ENCODE measurements at places on chromosomes 1 and 21.

DNA sequence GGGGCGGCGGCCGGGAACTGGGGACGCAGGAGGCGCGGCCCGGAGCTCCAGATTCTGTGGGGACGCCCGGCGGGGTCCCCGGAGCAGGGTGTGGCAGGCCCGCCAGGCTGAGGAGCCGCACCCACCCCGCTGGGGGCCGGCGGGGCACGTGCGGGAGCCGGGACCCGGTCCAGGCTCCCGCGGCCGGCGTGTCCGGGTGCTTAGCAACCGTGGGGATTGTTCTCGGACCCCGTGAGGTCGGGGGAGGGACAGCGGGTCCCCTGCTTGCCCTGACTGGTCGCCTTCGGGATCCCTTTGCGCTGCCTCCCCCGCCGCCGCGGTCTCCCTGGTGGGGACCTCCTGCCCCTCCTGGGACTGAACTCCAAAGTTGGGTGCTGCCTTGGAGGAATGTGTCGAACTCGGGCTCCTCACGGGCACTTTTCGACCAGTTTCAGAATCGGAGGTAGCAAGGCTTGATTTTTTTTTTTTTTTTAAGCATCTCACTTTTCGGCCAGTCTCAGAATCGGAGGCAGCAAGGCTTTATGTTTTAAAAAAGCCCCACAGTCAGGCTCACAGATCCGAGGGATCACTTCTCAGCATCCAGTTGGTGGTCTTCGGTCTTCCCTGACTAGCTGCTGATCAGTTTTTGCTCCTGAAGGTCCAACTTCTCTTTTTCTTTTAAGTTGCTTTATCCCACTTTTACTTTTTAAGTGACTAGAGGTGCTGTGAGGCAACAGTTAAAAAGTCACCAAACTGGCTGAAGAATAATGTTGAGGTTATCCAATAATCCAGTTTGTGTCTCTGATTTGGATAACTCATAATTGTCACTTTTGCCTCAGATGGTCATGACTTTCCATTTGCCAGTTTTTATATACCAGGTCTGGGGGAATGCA lies 648 bp downstream of the FAM76A start:
- DNase-seq: no peak

- no peak for DNase-seq
Measured at GRCh38 chr1:163914785-163915413, 593.1 kb downstream of the NUF2 start.

- no peak for DNase-seq
Measured at GRCh38 chr21:35077975-35078374, 28.9 kb upstream of the RUNX1 start.

DNA sequence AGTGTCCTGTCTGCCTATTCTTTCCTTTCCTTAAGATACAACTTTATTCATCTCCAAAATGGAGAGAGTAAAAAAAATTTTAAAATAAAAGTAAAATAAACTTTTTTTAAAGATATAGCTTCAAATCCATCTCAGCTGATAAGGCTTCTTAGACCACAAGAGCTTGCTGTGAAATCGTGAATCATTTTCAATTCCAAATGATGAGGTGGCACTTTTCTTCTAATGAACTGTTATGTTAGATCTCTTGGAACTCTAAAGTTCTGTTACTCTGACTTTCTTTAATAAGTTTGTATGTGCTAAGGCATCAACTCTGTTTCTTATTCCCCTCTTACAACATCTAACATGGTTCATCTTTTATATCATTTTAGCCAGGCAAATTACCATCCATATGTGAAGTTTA lies 4.5 kb downstream of the SH3GLB1 start:
- no peak for DNase-seq

- no peak for DNase-seq
Measured at GRCh38 chr1:159829273-159829634, 2.6 kb downstream of the SLAMF8 start.

DNA sequence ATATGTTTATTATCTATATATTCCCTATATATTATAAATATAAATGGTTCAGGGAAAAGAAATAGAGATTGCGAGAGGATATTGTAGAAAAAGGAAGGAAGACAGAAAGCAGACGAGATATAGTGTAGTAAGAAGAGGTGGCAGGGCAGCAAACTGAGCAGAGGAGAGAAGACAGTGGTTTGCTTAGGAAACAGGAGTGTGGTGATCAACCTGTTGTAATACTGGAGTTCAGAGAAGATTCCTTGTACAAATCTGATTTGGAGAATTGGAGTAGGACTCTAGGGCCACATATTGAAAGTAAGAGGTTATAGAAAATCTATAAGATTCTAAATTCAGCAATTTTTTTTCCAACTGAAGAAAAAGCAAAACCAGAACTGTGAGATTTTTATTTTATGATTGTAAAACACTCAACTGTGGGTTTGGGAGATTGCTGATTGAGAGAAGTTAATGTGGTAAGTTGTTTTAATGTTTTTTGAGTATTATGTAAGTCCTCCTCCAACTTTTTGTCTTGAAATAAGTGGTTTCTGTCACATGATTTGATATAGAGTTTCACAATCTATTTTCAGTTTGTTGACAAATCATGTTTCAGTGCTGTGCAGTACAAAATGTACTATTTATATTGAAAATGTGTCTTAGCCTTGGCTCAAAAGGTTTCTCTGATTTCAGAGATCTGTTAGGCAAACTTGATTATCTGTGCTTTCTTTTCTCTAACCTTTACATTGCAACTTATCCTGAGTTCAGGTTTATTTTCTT lies 9.6 kb upstream of the AMY2B start:
- no peak for DNase-seq

GRCh38 chr1:181255270-181255929 lies 166.9 kb downstream of the IER5 start:
- no peak for DNase-seq

DNA sequence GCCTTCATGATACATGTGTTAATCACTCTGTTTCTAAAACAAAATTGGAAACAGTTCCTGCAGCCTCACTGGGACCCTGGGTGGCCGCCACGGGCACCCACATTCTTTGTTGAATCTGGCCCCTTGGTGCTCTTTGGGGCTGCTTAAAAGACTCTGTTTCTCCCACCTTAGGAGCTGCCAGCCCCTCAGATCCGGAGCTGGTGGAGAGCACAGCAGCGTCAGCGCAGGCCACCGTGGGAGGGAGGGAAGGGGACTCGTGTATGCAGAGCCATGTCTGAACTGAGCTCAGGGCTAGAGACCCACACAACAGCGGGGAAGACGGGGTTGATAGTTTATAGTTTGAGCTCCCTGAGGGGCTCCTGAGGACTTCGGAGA lies 121.2 kb downstream of the CNIH3 start:
- DNase-seq: no peak

DNA sequence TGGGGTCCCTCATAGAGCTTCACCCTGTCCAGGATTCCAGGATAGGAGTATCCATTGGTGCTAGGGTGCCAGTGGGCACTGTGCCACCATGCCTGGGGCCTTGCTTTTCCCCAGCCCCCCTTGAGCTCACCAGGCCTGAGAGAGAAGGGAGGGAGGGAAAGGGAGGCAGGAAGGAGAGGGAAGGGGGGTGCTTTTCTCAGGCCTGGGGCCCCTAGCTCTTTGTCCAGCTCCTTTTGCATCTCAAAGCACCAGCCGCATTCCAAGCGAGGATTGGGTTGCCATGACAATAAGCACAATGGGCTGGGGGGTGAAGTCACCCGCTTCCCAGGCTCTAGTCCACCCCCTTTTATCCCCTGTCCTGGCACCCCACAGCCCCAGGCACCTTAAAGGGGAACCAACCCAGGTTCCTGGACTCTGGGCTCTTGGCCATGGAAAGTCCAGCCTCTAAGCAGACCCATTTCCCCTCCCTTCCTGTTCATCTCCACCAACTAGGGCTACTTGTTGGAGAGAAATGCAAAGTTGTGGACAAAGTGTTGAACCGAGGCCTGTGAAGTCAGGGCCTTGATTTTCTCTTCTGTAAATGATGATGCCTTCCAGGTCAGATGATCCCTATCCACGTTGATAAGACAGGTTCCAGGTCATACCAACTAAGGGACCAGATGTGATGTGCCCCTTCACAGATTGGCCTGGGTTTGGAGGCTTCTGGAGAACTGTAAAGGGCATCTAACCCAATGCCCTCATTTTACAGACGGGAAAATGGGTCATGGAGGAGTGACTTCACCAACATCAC lies 11.4 kb downstream of the THBS3 start:
- DNase-seq: no peak

DNA sequence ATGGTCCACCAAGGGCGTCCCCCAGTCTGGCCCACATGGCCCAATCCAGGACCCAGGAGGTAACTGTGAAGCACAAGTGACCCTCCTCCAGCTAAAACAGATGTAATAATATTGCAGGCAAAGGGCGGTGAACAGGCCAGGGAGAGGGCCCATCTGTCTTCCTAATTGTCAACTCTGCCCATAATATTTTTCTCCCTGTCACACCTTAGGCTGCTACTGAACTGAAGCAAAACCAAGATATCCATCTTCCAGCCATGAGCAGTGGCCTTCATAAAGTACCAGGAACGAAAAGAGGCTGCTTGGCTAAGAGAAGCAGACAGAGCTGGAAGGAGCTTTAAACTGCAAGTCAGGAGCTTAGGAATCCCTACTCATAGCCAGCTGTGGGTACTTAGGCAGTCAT lies 3.1 kb downstream of the KANK4 start:
- no peak for DNase-seq

DNA sequence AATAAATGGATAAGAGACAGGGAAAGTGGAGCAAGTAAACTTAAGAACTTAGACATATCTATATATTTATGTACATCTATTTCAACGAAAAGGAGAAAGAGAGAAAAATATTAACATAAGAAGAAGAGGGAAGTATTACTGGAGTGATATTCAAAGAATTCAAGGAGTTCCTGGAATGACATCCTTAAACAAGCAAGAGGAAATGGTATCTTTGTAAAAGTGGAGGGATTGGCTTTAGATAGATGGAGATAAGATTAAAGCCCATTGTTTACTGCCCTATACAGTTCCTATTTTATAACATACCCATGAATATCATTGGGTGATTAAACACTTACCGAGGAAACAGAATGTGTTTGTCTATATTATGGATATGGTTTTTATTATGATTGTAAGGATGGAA lies 1036.3 kb downstream of the TTLL7 start:
- no peak for DNase-seq

DNA sequence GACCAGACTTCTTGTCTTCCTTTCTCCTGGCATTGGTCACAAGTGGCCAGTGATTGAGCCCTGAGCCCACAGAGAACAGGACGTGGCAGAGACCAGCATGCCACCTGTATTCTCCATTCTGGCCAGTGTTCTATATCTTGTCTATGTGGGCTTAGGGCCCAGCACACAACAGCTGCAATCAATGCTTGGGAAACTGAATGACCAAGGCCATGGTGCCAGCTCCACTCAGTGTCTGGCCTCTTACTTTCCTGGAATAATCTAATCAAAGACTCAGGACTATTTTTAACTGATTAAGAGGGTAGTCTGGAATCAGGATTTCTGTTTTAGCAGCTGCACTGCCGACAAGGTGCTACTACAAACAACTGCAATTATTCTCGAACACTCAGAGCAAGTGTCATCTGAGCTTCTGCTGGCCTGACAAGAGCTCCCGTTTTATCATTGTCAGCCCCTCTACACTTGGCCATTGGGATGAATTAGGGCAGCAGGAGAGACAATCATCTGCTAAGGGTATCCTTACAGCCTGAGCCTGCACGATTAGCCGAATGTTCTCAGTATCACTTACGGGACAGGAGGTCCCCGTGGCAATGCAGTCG lies 74.4 kb upstream of the GRIK3 start:
- DNase-seq: no peak

DNA sequence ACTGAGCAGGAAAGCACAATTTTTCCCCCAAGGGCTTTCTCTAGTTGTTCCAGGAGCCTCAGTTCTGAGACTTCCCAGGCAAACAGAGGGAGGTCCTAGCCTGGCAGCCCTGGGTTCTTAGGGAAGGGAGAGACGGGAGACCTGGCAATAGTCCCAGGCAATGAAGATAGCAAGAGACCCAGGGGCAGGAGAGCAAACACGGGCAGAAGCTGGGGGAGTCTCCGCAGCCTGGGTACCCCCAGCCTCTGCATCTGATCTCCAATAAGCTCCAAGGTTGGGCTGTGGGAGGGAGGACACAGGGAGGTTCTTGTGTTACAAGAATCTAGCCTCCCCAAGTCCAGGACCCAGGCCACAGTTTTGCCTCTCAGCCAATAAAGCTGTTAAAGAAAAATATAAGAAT lies 2.4 kb downstream of the BLACAT1 start:
- no peak for DNase-seq

DNA sequence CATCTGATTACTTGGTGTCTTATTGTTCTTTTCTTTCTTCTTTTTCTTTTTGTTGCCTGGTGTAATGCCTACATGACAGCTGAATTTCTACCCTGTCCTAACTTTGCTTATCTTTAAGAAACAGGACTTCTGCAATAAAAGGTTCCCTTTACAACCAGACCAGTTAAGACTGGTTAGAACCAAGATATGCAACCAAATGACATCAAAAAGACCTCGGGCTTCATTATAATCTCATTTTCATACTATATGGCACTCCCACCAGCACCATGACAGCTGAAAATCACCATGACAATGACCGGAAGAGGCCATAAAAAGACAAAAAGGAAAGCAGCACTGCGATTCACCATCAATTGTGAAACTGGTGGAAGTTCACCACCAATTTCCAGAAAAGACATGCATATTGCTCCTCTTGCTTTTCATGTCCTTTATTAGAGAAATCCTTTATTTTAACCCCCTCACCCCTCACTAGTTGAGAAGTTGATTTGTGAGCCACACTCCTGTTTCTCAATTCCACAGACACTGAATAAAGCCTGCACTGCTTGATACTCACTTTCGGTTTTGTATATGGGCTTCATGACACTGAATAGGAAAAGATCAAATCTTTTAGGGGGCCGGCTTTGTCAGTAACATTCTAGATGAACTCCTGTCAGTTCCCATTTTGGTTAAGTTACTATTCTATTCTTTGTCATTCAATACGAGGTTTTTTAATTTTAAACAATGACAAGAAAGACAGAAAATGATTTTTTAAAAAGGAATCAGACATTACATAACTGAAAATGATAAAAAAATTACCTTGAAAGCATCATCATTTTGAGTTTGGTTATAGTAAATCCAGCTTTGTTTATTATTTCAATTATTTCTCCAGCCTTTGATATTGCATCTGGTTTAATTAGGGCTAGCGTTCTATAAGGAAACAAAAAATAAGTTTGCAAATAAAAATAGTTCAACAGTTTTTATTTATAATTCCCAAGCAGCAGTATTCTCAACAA lies 58.1 kb downstream of the NME7 start:
- DNase-seq: no peak

DNA sequence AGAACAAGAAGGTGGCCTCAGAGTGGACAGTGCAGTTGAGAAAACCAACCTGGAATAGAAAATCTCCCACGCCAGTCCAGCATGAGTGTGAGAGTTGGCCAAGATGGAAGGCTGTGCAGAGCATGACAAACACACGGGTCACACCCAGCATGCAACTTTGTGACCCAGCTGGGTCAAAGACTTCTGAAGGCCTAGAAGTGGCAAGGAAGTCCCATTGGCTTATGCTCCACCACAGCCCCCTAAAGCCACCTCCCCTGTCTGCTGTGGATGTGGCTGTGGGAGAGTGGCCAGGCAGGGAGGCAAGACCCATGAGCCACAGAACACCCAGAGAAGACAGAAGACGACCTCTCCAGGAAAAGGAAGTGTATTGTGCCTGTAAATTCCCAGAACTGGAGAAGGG lies 13.6 kb downstream of the BATF3 start:
- no peak for DNase-seq

GRCh38 chr1:85681087-85681486 lies 27.1 kb downstream of the ZNHIT6 start:
- no peak for DNase-seq
